Aorta (tissue), 5 donors: ENCODE measurements at places on chromosomes 5 and 9. TPM values are rescaled to one million over a fixed set of nuclear protein-coding genes. Genes with fewer than 3 reads are reported as not detected.

Gene INSL6
- not detected for total RNA-seq

Gene TRPM3
- 5.7 TPM for total RNA-seq

GRCh38 chr9:123282362-123283047 lies 14.1 kb upstream of the STRBP start:
- H3K4me3 ChIP-seq = no peak overlapping the region
- DNase-seq = no peak
- no peak overlapping the region for H3K27ac ChIP-seq
- H3K27me3 ChIP-seq = no peaks in the 10 kb centered on the region
- no peaks in the 10 kb centered on the region for H3K4me1 ChIP-seq
- no peaks in the 10 kb centered on the region for H3K36me3 ChIP-seq

Gene DND1
- total RNA-seq = 1.3 TPM

DNA sequence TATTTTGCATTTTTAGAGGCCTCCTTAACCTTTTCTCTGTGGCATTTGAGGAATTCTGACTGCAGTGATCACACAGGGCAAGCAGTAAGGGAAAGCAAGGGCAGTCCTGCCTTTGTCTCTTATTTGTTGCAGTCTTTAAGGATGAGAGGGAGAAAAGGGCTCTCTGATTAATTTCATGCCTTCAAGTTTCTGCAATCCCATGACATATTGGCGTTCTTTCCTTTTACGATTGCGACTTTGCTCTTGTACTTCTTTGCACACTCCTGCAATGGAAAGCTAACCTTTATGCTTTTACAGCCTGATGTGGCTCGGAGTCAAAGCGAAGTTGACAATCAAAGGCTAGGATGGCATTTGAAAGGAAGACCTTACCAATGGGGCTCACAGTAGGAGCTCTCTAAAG lies 698.4 kb downstream of the DNAH5 start:
- H3K27ac ChIP-seq = no peak overlapping the region
- no peaks in the 10 kb centered on the region for H3K4me1 ChIP-seq
- H3K4me3 ChIP-seq = no peak overlapping the region
- no peak for DNase-seq
- no peaks in the 10 kb centered on the region for H3K36me3 ChIP-seq
- no peaks in the 10 kb centered on the region for H3K27me3 ChIP-seq

- H3K4me1 ChIP-seq = no peaks in the 10 kb centered on the region
- H3K36me3 ChIP-seq = no peaks in the 10 kb centered on the region
- H3K27me3 ChIP-seq = no peaks in the 10 kb centered on the region
- no peak overlapping the region for H3K4me3 ChIP-seq
- H3K27ac ChIP-seq = no peak overlapping the region
Measured at GRCh38 chr5:175668006-175668405, 10.1 kb downstream of the HRH2 start.

Gene HAPLN1
- total RNA-seq = 1.6 TPM

Gene PCDHA4
- total RNA-seq = 0.78 TPM

DNA sequence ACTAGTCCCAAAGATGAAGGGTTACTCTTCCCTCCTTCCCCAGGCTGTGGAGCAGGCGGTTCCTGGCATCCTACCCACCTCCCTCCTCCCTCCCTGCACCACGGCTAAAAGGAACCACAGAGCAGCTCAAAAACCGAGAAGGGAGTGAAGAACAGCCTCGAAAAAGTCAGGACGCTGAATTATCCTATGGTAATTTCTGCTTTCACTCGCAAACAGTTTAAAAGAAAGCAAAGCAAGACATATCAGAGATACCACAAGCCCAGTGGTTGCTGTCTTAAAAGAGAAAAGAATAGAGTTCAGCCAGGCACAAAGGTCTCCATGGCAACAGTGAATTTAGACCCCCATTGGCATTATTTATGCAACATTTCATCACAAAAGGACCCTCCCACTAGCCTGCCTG lies 315.4 kb downstream of the CTNND2 start:
- no peaks in the 10 kb centered on the region for H3K4me1 ChIP-seq
- peaks cover 2% of the 10 kb centered on the region for H3K27me3 ChIP-seq
- no peaks in the 10 kb centered on the region for H3K36me3 ChIP-seq
- H3K4me3 ChIP-seq = no peak overlapping the region

DNA sequence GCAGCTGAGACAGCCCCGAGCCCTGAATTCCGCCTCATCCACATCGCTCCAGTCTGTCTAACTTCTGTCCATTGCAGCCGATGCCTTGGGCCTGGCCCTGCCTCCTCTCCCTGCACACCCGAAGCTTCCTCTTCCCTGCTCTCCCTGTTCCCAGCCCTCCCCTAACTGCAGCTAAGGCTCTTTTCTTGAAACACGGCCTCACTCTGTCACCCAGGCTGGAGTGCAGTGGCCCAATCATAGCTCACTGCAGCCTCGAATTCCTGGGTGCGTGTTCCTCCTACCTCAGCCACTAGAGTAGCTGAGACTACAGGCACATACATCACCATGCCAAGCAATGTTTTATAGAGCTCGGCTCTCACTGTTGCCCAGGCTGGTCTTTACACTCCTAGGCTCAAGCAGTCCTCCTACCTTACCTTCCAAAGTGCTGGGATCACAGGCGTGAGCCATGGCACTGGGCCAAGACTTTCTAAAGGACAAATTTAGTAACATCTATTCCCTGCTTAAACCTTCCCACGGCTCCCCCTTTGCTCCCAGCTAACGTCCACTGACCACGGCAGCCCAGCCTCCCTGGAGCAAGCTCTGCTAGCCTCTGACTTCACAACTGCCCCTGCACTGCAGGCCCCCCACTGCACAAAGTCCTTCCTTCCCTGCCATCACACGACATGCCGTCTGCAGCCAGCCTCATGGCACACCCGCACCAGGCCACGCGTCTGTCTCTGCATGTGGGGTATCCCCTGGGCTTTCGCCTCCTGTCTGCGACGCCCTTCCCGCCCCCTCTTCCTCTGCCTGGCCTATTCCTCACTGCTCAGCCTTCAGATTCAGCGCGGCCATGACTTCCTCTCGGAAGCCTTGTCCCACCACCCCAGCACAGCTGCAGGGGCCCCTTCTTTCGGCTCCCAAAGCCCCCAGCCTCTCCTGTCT lies 28.6 kb downstream of the LAMC3 start:
- no peak overlapping the region for H3K4me3 ChIP-seq
- H3K4me1 ChIP-seq = no peaks in the 10 kb centered on the region
- DNase-seq = no peak
- H3K27ac ChIP-seq = no peak overlapping the region
- no peaks in the 10 kb centered on the region for H3K36me3 ChIP-seq
- H3K27me3 ChIP-seq = no peaks in the 10 kb centered on the region

DNA sequence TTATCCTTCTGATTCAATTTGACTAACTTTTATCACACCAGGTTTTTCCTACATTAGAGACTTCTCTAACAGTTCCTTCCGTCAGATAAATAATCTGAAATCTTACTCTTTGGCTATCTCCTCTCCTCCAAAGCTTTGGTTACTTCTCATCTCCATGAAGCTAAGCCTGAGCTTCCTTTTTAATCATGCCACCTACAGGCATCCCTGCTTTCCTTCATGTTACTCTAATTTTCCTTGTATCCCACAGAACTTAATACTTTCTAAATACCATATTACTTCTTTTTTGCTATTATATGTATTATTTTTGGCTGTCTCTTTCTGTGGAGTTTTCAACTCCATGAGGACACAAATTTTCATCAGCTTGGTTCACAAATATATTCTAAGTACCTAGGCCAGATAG lies 49.7 kb downstream of the C9 start:
- H3K36me3 ChIP-seq = no peaks in the 10 kb centered on the region
- DNase-seq = no peak
- H3K4me1 ChIP-seq = no peaks in the 10 kb centered on the region
- H3K27ac ChIP-seq = no peak overlapping the region

DNA sequence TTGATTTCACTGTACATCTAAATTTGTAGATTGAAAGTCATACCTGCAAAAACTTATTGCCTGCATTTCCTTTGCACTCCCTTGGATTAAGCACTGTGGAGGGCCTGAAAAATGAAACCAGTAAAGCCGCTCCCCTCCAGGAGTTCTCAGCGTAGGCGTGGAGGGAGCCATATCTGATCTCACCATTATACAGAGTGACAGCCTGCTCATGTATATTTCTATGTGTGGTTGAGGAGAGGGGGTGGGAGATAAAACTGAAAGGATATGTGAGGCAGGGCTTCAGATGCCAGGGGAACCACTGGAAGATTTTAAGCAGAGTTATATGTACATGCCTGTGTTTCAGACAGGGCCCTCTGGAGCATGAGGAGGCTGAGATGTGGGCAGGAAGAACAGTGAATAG lies 303.0 kb downstream of the MSX2 start:
- H3K27ac ChIP-seq = no peak overlapping the region
- peaks cover 5% of the 10 kb centered on the region for H3K4me1 ChIP-seq
- no peaks in the 10 kb centered on the region for H3K36me3 ChIP-seq
- no peak for DNase-seq
- no peak overlapping the region for H3K4me3 ChIP-seq
- no peaks in the 10 kb centered on the region for H3K27me3 ChIP-seq

GRCh38 chr5:142605611-142606010 lies 80.3 kb downstream of the FGF1 start:
- H3K4me3 ChIP-seq = no peak overlapping the region
- H3K27ac ChIP-seq = peak overlapping the region; percentile 47
- no peaks in the 10 kb centered on the region for H3K36me3 ChIP-seq

GRCh38 chr9:228929-229695 lies 14.4 kb downstream of the DOCK8 start:
- peaks cover 2% of the 10 kb centered on the region for H3K27me3 ChIP-seq
- no peaks in the 10 kb centered on the region for H3K36me3 ChIP-seq
- no peak for DNase-seq

- H3K36me3 ChIP-seq = no peaks in the 10 kb centered on the region
- no peaks in the 10 kb centered on the region for H3K4me1 ChIP-seq
- H3K4me3 ChIP-seq = no peak overlapping the region
- no peaks in the 10 kb centered on the region for H3K27me3 ChIP-seq
- H3K27ac ChIP-seq = no peak overlapping the region
Measured at GRCh38 chr9:91905991-91906469, 44.0 kb downstream of the ROR2 start.

- H3K4me1 ChIP-seq = no peaks in the 10 kb centered on the region
- no peak overlapping the region for H3K27ac ChIP-seq
- H3K4me3 ChIP-seq = no peak overlapping the region
- no peaks in the 10 kb centered on the region for H3K36me3 ChIP-seq
- no peaks in the 10 kb centered on the region for H3K27me3 ChIP-seq
Measured at GRCh38 chr5:140336388-140336787, 10.0 kb downstream of the HBEGF start.

GRCh38 chr5:155919126-155919525 lies 407.8 kb upstream of the SGCD start:
- no peak overlapping the region for H3K4me3 ChIP-seq
- no peaks in the 10 kb centered on the region for H3K4me1 ChIP-seq
- H3K27ac ChIP-seq = no peak overlapping the region
- H3K27me3 ChIP-seq = no peaks in the 10 kb centered on the region
- no peak for DNase-seq

DNA sequence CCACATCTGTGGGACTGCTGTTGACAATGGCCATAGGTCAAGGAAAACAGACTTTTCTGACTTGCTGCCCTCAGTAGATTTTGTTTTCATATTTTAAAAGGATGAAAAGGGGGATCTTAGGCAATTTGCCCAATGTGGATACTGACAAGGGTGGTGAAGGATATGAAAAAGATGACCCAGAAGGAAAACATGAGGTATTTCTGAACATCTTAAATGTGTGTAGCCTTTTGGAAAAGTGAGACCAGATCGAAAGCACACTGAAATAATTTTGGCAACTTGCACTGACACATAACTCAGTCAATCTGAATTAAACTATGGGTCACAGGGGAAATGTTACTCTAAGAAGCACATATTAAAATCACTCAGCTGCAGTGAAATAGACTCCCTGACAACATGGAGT lies 1793.0 kb upstream of the ACO1 start:
- H3K27me3 ChIP-seq = no peaks in the 10 kb centered on the region
- H3K27ac ChIP-seq = no peak overlapping the region
- H3K4me1 ChIP-seq = no peaks in the 10 kb centered on the region
- H3K36me3 ChIP-seq = no peaks in the 10 kb centered on the region
- DNase-seq = no peak
- no peak overlapping the region for H3K4me3 ChIP-seq

DNA sequence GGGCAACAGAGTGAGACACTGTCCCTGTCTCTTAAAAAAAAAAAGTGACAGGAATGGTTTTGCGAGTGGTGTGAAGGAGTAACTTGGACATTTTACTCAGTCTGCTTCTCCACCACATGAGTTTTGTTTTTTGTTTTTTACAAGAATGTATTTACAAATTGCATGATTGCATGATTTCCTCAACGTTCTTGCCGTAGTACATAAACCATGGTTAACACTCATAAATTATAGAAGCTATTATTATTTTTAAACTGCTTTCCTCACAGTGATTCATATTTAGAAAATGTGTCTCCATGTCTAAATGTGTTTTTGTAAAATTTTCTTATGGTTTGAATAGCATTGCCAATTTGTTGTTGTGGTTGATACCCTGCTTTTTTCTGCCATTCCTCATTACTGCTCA lies 220.0 kb downstream of the GOLPH3 start:
- no peaks in the 10 kb centered on the region for H3K27me3 ChIP-seq
- H3K36me3 ChIP-seq = no peaks in the 10 kb centered on the region
- no peak overlapping the region for H3K4me3 ChIP-seq
- H3K4me1 ChIP-seq = no peaks in the 10 kb centered on the region
- H3K27ac ChIP-seq = no peak overlapping the region

- no peak for DNase-seq
- H3K36me3 ChIP-seq = no peaks in the 10 kb centered on the region
- H3K27ac ChIP-seq = no peak overlapping the region
- no peak overlapping the region for H3K4me3 ChIP-seq
- H3K4me1 ChIP-seq = no peaks in the 10 kb centered on the region
Measured at GRCh38 chr5:11072568-11072967, 311.5 kb upstream of the DAP start.

- no peaks in the 10 kb centered on the region for H3K27me3 ChIP-seq
- no peak for DNase-seq
Measured at GRCh38 chr5:122858451-122858850, 13.0 kb downstream of the SNX24 start.

DNA sequence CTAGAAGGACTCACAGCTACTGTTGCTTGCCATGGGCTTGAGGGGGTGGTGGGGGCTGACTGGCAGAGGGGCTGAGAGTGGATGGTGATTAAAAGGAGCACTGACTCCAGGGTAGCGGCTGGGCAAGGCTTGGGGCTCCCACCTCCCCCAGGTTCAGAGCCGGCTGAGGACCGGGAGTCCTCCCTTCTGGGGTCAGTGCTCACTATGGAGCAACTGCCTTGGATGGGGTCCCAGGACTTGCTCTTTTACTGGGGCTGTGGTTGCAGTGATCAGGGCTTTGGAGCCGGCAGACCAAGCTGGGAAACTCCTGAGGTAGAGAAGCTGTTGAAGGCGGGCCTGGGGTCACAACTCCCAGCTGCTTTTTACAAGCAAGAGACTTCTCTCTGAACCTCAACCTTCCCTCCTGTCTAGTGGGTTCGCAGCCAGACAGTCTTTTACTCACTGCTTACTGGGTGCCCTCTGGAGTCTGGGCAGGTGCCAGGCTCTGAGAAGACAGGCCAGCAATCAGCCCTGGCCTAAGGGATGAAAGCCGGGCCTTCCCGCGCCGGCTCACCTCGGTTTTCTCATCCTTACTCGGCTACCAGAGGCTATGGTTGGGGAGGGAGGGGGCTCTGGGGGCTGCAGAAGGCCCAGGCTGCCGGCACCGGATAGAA lies 795 bp upstream of the ASS1 start:
- no peaks in the 10 kb centered on the region for H3K27me3 ChIP-seq
- H3K36me3 ChIP-seq = no peaks in the 10 kb centered on the region
- no peak overlapping the region for H3K4me3 ChIP-seq
- no peaks in the 10 kb centered on the region for H3K4me1 ChIP-seq
- no peak overlapping the region for H3K27ac ChIP-seq

GRCh38 chr9:89880721-89881120 lies 275.9 kb downstream of the GADD45G start:
- H3K4me1 ChIP-seq = no peaks in the 10 kb centered on the region
- no peak overlapping the region for H3K27ac ChIP-seq
- no peaks in the 10 kb centered on the region for H3K36me3 ChIP-seq
- DNase-seq = peak; percentile 41

Gene PRSS3
- not detected for total RNA-seq
